ENCODE measurements at places on chromosomes 7 and 10.

DNA sequence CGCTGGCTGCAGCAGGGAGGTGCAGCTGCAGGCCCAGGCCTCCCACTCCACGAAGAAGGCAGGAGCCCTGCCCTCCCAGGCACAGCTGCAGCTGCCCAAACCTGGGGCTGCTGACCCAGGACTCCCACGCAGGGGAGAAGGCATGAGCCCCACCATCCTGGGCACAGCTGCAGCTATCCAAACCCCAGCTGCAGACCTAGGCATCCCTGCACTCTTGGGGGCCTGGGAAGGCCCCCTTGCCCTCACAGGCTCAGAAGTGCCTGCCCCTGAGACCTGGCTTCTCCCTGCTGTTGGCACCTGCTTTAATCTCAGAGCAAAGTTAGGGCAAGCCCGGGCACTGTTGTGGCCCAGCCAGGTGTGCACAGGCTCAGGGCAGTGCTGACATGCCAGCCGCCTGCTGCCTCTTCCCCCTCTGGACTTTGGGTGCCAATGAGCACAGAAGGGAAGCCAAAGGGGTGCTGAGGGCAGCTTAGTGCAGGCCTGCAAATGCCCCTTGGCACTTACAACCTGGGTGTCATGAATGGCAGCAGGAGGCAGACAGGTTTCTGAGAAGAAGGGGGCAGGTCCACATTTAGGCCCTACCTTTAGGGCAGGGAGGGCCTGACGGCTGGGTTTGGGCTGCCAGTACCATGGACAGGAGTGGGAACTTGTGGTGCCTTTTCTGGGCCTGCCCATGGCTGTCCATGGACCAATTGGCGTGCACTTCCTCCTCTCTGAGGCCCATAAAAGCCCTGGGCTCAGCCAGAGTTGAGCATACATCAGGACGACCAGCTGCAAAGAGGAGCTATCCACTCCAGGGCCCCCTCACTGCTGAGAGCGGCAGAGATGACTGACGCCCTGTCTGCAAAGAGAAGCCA lies 31.1 kb downstream of the CRTAC1 start:
- DNase-seq: no peak

GRCh38 chr10:73899423-73899822 lies 11.5 kb upstream of the PLAU start:
- peak; percentile 85 for DNase-seq

- DNase-seq: no peak
These were observed 139.0 kb upstream of the FZD8 start for GRCh38 chr10:35780970-35781642.

DNA sequence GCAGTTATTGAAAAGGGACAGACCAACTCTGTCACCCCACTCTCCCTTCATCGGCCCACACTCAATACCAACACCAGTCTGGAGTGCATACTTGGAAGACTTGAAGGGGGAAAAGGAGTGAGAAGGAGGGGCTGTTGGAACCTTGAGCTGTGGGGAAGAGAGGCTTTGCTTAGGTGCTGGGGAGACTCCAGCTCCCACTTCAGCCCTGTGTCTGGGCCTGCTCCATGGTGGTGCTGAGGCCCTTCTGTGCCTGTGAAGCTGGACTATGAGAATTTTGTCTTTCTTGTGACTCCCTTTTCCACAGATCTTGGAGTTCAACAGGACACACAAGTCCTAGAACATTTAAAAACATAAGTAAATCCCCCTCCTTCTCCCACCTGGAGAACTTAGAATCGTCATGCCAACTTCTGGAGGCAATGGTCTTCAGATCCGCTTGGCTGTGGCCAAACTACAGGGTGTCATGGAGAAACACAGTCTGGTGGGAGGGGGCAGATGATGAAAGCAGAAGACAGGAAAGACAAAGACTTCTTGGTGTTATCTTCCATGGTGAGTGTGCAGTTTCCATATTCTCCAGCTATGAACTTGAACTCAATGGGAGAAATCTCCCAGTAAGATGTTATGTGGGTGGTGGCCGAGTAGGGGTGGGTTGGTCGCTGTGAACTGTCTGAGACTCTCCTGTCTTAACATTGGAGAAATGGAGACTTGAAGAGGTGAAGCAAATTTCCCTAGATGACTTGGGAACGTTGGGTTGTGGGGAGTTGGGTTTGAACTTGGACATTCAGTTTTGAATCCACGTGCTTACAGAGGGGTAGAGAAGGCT lies 18.4 kb upstream of the GIMAP8 start:
- DNase-seq: no peak

DNA sequence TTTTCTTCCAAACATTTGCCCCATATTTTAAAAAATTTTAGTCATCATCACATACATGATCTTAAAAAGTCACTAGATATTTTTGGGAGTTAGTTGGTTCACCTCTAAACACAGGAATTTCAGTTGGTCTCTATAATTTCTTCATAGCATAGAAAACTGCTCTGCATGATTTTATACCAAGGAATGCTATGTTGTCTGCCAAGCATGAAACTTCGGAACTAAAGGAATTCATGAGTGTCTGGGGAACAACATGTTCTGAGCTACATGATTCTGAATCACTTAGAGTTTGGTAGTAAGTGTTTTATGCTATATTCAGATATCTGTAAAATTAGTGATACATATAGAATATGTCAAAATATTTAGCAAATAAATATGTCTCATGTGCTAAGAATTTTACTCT lies 957.8 kb downstream of the GATA3 start:
- DNase-seq: no peak

DNA sequence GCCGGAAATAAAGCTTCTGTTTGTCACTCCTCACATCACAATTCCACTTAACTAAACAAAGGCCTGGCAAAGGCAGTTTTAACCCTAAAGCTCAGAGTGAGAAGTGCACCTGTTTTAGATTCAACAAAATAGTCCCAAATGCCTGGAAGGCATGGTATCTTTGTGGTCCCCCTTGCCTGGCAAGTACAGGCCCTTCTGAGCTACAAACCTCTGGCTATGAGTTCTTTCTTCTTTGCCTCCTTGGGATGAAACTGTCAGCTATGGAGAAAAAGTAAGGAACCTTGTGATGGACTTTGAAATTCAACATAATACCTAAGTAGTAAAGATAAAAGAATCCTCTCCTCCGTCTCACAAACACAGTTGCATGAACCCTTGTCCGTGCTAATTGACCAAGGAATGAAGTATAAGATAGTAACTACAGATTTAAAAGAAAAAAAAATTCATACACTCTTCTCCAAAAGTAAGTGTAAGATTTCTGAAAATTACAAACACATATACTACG lies 244.5 kb upstream of the ETV1 start:
- no peak for DNase-seq

- DNase-seq: no peak
These were observed 24.5 kb upstream of the ZNF488 start for GRCh38 chr10:47408606-47409005.

All from epithelial cell of proximal tubule (primary cell).